ENCODE measurements at places on chromosomes 2 and 18. TPM values are rescaled to one million over a fixed set of nuclear protein-coding genes. Genes with fewer than 3 reads are reported as not detected.

LGALSL gene
- 9.6 TPM for total RNA-seq

PLEK gene
- total RNA-seq: 1.9 TPM

MCM6 gene
- 4.4 TPM for total RNA-seq

ALLC gene
- not detected for total RNA-seq

DNA sequence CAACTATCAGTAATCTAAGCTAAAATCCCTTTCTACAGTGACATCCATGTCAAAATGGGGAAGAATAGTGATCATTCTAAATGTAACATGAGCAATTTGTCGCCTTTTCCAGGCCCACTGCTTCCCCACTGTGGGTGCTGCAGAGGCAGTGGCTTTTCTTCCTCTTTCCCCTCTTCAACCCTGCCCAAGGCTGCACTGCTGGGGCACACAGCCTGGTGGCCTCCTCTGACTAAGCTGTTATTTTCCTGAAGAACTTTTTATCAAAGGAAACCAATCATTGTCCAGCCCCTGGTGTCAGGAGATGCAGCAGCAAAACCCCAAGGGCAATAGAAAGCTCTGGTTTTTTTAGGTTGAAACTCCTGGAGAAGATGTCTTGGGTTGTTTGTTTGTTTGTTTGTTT is 117.6 kb upstream of the KLF7 start:
- peak; percentile 38 for DNase-seq

GRCh38 chr2:144937066-144937465 is 417.1 kb upstream of the ZEB2 start:
- no peak for DNase-seq

DNA sequence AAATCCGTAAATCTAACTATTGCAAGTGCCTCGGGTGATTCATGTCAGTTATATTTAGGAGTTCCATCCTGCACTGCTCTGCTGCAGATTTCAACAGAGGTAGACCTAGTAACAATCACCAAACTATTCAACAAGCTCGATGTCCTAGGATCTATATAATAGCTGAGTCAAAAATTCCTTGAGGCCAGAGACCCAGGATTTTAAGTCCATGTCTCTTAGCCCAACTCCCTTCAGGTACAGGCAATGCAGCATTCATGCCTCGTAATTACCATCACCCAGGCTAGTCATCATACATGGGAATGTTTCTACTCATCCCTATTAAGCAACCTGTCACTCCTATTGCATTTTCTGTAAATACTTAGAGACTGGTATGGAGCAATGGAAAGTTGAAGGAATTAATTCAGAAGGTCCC is 729 bp downstream of the TM4SF20 start:
- no peak for DNase-seq

DNA sequence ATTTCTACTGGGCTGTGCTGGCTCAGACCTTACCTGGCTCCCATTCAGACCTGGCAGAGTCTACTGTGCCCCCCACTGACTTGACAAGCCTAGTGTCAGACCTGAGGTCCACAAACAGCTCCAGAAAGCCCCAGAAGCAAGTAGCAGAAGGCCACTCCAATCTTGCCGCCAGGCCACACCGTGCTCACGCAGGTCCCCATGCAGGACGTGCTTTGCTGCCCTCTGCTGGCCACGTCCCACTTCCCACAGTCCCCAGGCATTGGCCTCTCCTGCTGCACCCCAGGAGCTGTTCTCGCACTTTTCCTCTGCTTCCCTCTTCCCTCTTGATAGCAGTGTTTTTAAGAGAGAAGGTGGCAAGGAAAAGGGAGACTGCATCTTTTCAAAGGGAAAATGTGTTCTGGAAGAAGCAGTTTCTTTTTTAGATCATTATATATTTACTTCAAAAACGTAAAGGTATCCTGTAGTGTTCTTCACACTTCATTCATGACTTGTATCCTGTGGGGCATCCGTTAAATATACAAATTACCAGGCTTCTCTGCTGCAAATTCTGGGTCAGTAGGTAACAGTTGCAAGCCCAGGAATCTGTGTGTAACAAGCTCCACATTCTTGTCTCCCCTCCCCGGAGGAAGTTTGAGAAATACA is 81.4 kb upstream of the PAPOLG start:
- DNase-seq: peak; percentile 75

DNA sequence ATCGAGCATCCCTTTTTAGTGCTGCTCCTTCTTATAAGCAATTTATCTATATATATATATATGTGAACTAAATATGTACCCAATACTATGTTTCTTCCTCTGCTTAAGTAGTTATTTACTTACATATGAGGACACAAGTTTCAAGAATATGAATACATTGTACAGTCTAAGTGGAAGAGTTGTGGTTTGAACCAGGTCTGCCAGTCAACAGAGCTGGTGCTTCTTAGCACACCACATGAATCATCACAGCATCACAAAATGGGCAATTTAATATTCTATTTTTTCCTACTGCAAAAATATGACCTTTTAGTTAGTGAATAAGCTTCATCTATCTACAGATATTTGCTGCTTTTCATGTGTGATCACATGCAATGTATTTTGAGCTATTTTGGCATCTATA is 64.4 kb upstream of the SPAG16 start:
- no peak for DNase-seq

GRCh38 chr18:72866901-72867745 is 664 bp downstream of the NETO1 start:
- no peak for DNase-seq

- no peak for DNase-seq
Measured at GRCh38 chr2:180761224-180761623, 219.2 kb upstream of the UBE2E3 start.

GRCh38 chr18:32093523-32093922 is 1.8 kb downstream of the RNF138 start:
- DNase-seq: no peak

DNA sequence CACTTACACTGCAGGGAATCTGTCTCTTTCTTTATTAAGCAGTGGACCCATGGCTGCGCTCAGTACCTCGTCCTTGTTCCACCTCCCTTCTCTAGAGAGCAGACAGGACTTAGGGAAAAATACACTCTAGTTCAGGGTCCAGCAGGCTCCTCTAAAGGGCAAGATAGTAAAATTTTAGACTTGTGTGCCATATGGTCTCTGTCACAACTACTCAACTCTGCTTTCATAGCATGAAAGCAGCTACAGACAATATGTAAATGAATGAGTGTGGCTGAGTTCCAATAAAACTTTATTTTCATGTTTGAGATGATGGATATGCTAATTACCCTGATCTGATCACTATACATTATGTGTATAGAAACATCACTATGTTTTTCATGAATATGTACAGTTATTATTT is 163.1 kb downstream of the BABAM2 start:
- DNase-seq: no peak

- no peak for DNase-seq
Measured at GRCh38 chr2:4745056-4745991, 946.9 kb upstream of the SOX11 start.

GRCh38 chr2:113291191-113291590 is 12.5 kb upstream of the PAX8 start:
- DNase-seq: no peak

DNA sequence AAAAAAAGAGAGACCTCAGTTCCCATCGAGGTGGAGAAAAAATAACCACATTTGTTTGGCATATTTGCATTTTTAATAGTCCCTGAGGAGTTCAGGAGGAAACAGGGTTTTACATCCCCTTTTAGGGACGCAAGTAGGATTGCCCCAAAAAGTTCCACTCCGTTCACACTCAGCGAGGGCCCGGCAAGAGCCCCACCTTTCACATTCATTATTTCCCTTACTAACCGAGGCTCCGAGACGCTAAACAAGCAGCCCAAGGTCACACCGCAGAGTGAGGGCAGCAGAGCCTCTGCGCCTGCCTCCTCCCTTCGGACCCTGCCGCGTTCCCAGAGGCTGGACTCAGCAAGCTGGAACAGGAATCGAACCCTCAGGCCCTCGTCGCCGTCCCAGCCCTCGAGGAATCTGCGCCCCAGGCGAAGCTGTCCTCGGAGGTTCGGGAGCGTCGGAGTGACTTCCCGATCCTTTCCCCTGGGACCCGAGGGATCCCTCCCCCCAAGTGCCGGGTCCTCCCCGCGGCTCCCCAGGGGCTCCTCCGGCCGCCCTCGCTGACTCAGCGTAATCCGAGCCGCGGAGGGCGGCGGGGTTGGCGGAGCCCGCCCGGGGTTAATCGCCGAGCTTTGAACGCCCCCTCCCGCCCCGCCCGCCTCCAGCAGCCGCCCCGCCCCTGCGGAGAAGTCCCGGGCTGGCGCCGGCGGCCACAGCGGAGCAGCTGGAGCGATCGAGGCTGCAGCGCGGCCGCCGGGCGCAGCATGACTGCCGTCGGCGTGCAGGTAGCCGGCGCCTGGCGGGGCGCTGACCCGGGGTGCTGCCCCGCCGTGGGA is at the start of gene TMEM37:
TMEM37 (plus strand) TSS at position 700 of the 821 bp plus-strand sequence; CDS start at position 750, 50 bp downstream.
- DNase-seq: peak; percentile 68

GRCh38 chr2:123717636-123718334 is 307.3 kb upstream of the CNTNAP5 start:
- no peak for DNase-seq

DNA sequence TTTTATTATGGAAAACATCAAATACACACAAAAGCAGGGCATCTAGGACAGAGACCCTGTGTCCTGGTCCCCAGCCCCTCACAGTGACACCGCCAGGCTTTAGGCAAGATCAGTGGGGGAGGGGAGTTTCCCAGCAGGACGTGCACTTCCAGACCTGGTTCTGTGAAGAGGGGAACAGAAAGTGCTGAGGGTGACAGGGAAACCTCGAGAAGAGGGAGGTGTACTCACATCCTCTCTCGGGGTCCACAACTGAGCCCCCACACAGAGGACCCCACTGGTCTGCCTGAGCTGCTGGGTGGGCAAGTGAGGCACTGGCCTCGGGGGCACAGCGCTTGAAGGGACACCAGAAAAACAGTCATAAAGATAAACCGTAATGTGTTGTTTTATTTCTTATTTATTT is 4.4 kb upstream of the GPR35 start:
- DNase-seq: no peak

- peak; percentile 56 for DNase-seq
Measured at GRCh38 chr2:43212931-43213330, 13.5 kb downstream of the ZFP36L2 start.
